ENCODE measurements at places on chromosomes 6 and 20.

DNA sequence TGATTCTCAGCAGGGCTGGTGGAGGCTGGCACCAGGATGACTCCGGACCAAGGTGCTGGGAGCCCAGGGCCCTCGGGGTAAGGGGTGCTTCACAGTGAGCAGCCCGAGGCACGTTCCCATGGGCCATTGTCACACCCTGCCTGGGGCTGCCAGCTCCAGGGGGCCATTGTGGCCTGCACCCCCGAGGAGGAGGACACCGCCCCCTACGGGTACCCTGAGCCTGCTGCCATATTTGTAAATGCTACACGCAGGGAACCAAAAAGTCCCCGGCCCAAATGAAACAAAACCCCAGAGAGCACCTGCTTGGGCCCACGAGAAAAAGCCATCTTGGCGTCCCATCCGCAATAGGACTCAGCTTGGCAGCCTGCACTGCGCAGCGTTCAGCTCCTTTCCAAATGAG is 64.7 kb upstream of the GATA5 start:
- H3K4me3 ChIP-seq: no peak overlapping the region
- no peaks in the 10 kb centered on the region for H3K27me3 ChIP-seq
- H3K36me3 ChIP-seq: no peaks in the 10 kb centered on the region
- no peaks in the 10 kb centered on the region for H3K4me1 ChIP-seq
- H3K27ac ChIP-seq: no peak overlapping the region

- no peak overlapping the region for H3K27ac ChIP-seq
- peak overlapping the region; percentile 83 for H3K4me3 ChIP-seq
- peaks cover 82% of the 10 kb centered on the region for H3K27me3 ChIP-seq
- no peak for DNase-seq
- H3K36me3 ChIP-seq: peaks cover 2% of the 10 kb centered on the region
These were observed 996 bp upstream of the PRDM1 start for GRCh38 chr6:106084989-106085691.

- DNase-seq: no peak
- H3K4me1 ChIP-seq: peaks cover 7% of the 10 kb centered on the region
- H3K27me3 ChIP-seq: no peaks in the 10 kb centered on the region
- H3K27ac ChIP-seq: no peak overlapping the region
- peaks cover 27% of the 10 kb centered on the region for H3K36me3 ChIP-seq
These were observed 77.8 kb downstream of the ATG5 start for GRCh38 chr6:106247733-106248132.

- no peak for DNase-seq
- no peak overlapping the region for H3K27ac ChIP-seq
- no peak overlapping the region for H3K4me3 ChIP-seq
- H3K36me3 ChIP-seq: peaks cover 33% of the 10 kb centered on the region
These were observed 10.1 kb downstream of the TPX2 start for GRCh38 chr20:31749223-31749622.
